ENCODE measurements at places on chromosomes 6 and 20.

GRCh38 chr6:54094786-54095185 is 16.5 kb upstream of the MLIP start:
- DNase-seq, result no peak

GRCh38 chr20:51431321-51431720 is 111.2 kb downstream of the NFATC2 start:
- DNase-seq, result no peak

DNA sequence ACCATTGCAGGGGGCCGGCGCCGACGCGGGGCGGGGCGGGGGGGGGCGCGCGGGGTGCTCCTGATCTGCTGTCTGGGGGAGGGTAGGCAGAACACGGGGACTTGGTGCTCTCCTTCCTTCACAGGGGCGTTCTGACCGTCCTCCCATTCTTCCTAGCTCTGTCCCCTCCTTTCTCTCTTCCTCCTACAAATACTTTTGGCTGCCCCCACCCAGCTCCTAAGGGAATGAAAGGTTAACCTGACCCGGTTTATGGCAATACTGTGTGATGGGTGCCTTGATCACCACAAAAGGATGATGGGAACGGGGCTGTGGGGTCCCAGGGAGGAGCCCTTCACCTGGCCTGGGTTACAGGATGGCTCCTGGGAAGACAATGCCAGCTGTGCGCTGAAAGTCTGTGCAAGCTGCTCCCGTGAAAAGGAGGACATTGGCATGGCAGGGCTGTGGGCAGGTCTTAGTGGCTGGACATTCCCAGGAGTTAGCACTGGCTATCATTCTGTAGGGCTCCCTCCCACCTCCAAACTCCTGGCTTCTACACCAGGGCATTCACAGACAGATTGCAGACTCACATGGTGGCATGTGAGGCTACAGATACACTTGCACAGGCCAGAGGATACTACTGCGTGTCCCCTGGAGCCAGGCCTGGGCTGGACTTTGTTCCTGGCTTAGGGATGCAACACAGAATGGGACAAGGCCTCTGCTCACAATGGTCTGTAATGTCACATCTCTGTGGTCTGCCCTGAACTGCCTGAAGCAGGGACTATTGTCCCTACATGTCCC is 1.9 kb upstream of the TPD52L2 start:
- no peak for DNase-seq

GRCh38 chr6:67362976-67363375 is 1272.1 kb upstream of the ADGRB3 start:
- no peak for DNase-seq

DNA sequence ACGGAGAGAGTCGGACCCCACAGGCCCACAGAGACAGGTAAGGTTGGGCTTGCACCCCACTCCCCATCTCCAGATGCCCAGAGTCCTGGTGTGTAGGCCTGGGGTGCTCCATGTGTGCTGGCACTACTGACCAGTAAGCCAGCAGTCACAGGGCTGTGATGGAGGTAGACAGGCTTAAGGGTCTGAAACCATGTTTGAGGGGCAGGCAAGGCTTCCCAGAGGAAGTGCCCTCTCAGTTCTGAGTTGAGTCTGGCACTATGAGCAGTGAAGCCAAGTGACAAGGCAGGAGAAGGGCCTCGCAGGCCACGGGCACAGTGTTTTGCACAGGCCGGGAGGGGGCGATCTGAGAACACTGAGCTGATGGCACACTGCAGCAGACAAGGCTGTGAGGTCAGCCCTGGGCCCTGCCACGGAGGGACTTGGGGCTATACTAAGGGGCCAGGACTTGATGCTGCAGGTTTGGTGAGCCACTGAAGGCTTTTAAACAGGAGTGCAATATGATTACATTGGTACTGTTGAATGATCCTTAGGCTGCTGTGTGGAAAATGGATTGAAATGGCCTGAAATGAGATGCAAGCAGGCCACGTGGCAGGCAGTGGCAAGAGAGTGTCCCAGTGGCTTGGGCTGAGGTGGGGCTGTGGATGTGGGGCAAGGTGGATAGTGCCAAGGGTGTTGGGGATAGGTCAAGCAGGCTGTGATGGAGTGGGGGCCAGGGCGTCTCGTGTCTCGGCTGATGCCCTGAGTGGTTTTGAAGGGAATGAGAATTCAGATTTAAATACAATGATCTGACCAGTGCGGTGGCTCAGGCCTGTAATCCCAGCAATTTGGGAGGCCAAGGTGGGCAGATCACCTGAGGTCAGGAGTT is 20.3 kb downstream of the TTBK1 start:
- DNase-seq, result peak; percentile 81

DNA sequence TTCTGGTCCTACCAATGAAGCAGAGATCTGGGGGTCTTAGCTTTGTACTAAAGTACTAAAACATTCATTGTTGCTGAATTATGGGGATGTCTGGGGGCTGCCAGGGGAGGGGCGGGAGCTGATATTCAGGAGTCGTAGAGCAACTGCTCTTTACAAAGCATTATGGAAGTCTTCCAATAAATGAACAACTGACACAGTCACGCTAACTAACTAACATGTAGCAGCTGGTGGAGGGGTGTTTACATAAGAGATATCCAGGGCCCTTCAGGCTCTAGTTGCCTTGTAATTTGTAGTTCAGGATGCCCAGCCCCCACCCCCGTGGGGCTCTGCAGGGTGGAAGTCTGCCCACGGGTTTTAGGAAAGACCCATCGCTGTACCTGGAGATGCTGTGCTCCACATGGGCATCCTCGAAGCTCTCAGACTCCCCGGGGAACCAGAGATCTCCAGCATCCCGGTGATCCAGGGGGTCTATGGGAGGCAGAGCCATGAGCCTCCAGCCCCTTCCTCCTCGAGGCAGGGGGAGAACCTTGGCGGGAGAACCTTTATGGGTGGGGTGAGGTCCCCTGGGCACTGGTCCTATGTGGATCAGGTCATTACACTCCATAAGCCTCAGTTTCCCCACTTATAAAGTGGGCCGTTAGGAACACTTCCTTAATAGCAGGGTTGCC is 3.4 kb downstream of the TREM2 start:
- no peak for DNase-seq

- no peak for DNase-seq
Measured at GRCh38 chr6:1605893-1606779, 3.6 kb upstream of the FOXC1 start.

DNA sequence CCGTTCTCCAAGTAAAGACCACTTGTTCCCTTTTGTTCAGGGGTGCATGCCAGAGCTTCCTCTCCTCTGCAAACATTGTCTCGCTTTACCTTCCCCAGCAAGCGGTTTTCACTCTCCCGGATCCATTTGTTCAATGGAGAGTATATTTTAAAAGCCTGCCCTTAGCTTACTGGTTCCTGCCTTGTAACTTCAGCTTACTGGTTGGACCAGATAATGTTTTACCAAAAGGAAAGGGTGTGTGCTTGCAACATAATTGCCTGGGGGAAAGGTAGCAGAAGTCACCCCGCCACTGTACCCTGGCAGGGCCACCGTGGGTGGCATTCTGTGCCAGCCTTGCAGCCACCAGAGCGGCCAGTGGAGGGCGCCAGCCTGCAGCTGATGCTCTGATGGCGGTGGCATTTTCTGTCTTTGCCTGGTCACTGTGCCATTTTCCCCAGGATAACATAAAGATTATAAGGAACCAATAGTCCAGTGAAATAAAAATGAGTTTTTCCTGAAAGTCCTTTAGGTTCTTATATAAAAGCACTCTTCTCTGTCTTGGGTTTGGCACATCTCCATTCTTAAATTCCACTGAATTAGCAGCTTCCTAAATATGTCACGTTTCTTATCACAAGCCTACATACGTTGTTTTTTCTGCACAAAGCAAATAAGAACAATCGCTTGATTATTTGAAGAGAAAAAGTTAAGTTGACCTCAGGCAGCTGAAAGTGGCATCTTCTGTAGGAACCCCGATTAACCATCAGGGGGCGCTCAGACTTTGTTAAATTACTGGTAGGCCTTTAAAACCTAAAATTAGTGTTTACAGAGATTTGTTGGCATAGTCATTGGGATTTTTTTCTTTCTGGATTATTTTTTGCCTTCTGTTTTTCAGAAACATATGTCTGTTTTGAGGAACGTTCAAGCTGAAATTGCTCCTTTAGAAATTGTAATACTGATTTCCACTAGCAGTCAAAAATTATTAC is 67.4 kb upstream of the XRN2 start:
- DNase-seq, result peak; percentile 64

GRCh38 chr6:15921243-15921642 is 207.6 kb upstream of the MYLIP start:
- no peak for DNase-seq

- no peak for DNase-seq
Measured at GRCh38 chr6:19752746-19753145, 84.4 kb upstream of the ID4 start.

- DNase-seq, result no peak
Measured at GRCh38 chr20:19460386-19460785, 247.9 kb downstream of the SLC24A3 start.

- no peak for DNase-seq
Measured at GRCh38 chr6:158813032-158813431, 6.1 kb downstream of the EZR start.

All from RPMI8226 (cell line).